ENCODE measurements at places on chromosomes 11 and 22.

GRCh38 chr11:1939006-1939625 is 8.0 kb upstream of the MRPL23 start:
- peak; percentile 89 for DNase-seq

- no peak for DNase-seq
Observed at GRCh38 chr11:79100093-79100910, 340.5 kb downstream of the TENM4 start.

GRCh38 chr11:130858215-130858614 is 58.1 kb downstream of the SNX19 start:
- DNase-seq, result no peak

DNA sequence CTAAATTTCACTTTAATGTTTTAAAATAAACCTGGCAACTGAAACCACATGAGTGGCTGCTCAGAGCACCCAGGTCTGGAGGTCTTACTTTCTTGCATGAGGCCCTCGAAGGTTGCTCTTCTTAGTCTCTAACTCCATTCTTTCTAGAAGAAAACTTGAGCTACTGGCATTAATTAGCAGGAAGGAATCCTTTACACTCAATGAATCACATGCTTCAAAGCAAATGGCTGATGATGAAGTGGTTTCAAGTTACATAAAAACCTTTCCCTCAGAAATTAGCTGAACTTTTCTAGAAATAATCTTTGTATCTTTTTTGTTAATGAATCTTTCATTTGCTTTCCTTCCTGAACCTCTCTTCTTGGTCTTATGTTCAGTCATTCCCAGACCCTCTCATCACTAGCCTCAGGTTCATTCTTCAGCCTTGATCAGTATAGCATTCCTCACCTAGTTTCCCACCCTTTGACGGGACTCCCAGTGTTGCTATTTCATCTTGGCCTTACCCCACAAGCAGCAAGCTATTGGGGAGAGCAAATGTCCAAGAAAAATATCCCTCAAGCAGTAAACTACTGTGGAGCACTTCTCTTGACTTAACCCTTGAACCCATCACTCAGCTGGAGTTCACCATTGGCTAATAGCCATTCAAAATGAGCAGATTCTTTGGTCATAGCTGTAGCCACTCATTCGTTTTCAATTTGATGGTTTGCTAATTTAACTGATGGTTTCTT is 75.1 kb downstream of the INSC start:
- no peak for DNase-seq

DNA sequence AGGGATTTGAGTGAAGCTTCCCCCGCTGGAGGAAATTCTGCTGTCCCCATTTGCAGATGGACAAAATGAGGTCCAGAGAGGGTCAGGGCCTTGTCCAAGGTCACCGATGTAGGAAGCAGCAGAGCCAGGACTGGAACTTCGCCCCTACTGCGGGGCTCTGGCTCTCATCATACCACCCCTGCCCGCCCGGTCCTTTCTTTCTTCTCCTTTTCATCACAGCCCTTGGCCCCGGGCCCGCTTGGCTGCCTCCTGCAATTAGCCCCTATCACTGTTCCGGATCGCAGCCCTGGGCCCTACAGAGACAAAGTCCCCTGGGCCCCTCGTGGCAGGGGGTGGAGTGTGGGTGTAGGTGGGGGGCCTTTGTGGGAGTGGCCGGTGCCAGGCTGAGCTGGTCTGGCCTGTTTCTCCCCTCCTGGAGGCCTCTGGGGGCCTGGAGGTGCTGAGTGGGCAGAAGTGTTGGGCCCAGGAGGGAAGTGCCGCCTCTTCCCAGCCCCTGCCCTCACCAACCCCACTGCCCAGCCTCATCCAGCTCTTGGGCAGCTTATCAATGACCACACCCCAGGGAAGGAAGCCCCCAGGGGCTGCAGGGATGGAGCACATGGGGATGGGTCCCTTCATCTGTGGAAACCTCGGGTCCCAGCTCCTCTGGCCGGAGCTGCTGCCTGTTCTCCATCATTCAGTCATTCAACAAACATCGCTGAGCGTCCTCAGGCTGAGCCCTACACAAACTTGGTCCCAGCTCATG is 3.4 kb downstream of the EMID1 start:
- no peak for DNase-seq

DNA sequence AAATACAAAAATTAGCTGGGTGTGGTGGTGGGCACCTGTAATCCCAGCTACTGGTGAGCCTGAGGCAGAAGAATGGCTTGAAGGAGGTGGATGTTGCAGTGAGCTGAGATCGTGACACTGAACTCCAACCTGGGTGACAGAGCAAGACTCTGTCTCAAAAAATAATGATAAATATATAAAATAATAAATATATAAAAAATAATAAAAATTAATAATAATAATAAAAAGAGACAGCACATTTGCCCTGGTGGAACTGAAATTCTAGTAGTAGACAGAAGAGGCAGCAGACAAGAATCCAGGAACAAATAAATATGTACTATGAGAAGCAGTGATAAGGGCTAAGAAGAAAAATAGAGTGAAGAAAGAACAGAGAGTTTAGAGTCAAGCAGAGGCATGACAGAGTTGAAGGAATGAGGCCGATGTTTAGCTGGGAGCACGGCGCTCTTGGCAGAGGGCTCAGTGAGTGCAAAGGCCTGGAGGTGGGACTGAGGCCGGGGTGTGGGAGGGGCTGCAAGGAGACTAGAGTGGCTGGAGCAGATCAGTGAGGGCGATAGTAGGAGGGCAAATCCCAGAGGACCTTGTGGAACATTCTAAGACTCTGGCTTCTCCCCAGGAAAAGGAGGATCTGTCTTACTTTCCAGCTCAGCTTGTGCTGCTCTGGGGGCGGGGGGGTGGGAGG is 410.3 kb downstream of the MN1 start:
- DNase-seq, result peak; percentile 62

GRCh38 chr11:9831122-9831521 is 167.2 kb downstream of the SWAP70 start:
- no peak for DNase-seq

- no peak for DNase-seq
Observed at GRCh38 chr11:123183391-123184099, 11.5 kb downstream of the CLMP start.

DNA sequence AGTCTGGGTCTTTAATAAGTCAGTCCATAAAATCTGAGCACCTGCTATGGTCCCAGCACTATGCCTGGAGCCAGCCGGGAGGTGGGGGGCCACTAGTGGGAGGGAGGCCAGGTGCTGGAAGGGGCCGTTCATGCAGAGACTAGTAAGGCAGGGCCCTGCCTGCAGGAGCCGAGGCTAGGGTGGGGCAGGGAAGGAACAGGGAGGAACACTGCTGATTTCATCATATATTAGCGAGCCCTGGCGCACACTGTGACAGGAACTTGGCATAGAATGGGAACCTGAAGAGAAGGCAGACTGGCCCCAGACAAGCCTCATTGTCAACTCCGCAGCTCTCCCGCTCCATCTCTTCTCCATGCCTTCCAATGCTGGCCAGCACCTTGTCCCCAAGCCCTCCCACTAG is 7.1 kb downstream of the VSIG10L2 start:
- DNase-seq, result peak; percentile 55

GRCh38 chr11:127651888-127652221 is 651.3 kb upstream of the KIRREL3 start:
- no peak for DNase-seq

DNA sequence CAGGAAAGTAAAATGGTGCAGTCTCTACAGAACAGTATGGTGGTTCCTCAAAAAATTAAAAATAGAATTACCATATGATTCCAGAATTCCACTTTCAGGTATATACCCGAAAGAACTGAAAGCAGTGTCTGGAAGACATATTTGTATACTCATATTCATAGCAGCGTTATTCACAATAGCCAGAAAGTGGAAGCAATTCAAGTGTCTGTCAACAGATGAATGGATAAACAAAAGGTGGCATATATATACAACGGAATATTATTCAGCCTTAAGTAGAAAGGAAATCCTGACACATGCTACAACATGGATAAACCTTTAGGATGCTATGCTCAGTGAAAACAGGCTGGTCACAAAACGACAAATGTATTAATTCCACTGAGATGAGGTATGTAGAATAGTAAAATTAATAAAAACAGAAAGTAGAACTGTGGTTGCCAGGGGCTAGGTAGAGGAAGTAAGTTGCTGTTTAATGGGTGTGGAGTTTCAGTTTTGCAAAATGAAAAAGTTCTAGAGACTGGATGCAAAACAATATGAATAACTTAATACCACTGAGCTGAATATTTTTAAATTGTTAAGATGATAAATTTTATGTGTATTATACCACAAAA is 14.5 kb downstream of the SAA1 start:
- DNase-seq, result no peak

- DNase-seq, result peak; percentile 80
Observed at GRCh38 chr22:24977370-24978221, 25.1 kb downstream of the KIAA1671 start.

GRCh38 chr22:32343941-32344340 is 13.7 kb upstream of the RFPL3 start:
- no peak for DNase-seq

- no peak for DNase-seq
Observed at GRCh38 chr11:92268546-92268945, 43.9 kb downstream of the FAT3 start.

GRCh38 chr22:38694049-38694448 is 6.7 kb downstream of the JOSD1 start:
- no peak for DNase-seq

- DNase-seq, result no peak
Observed at GRCh38 chr22:36726007-36726380, 22.4 kb upstream of the CACNG2 start.

- DNase-seq, result no peak
Observed at GRCh38 chr11:65978391-65979238, 17.1 kb downstream of the SART1 start.

- no peak for DNase-seq
Observed at GRCh38 chr22:17783312-17783711, 9.0 kb upstream of the BID start.

GRCh38 chr22:42385696-42386095 is 46.5 kb downstream of the NFAM1 start:
- no peak for DNase-seq

- no peak for DNase-seq
Observed at GRCh38 chr11:57357856-57358255, 19.7 kb downstream of the P2RX3 start.

GRCh38 chr11:64500176-64501013 is 90.6 kb upstream of the SLC22A12 start:
- no peak for DNase-seq

- peak; percentile 66 for DNase-seq
Observed at GRCh38 chr11:9017773-9018172, 14.0 kb upstream of the NRIP3 start.

GRCh38 chr11:126354631-126355323 is 709 bp upstream of the ST3GAL4 start:
- no peak for DNase-seq

GRCh38 chr11:46222490-46223251 is 54.8 kb upstream of the CREB3L1 start:
- DNase-seq, result peak; percentile 39

- DNase-seq, result no peak
Observed at GRCh38 chr11:68565768-68566167, 105.2 kb downstream of the PPP6R3 start.

- DNase-seq, result no peak
Observed at GRCh38 chr22:45758603-45759002, 87.0 kb downstream of the ATXN10 start.

DNA sequence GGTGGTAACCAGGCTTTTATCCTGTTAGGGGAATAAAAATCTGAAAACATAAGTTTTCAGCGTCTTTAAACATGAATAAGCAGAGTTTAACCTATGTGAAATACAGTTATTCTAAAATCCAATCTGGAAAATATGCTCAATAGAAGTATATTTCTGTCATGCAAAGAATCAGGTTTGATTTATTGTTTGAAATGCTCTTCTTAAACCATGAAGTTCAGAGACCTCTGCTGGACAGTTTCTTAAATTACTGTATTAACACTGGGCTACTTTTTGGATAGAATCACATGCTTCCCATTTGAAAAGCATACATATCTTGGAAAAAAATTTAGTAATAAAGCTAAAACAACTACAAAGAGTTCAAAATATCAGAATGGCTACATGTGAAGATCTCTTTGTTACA is 25.4 kb downstream of the APIP start:
- no peak for DNase-seq

GRCh38 chr11:104734998-104735397 is 163.3 kb downstream of the CASP12 start:
- DNase-seq, result no peak

DNA sequence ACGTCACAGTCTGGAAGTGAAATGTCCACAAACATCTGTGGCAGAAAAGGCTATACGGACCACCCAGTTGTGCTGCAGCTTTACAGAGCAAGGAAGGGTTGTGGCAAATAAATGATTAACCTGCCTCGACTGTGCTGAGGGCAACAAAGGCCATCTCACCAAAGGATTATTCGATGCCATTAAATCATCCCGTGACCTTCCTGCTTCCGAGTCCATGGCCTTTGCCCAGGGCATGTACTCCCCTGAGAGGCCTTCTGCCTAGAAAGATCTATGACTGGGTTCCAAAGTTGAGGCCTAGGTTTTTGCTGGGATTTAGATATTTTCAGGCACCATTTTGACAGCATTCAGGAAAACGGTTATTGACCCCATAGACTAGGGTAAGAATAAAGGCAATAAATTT is 9.2 kb downstream of the CDPF1 start:
- no peak for DNase-seq

DNA sequence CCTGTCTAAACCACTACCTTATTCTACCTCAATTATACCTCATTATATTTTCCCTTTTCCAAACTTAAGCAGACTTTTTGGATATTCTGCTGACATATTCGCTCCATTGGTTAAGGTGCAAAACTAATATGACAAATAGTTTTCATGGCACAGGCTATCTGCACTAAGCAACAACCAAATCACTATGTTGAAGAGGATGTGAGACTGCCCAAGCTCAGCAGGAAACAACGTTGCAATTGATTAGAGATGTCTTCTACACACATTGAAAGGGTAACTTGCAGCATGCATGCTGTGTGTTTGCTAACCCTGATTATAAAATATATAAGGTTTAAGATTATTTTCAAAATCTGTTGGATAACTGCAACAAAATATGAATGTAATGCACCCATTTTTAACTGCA is 61.6 kb downstream of the STK33 start:
- no peak for DNase-seq

GRCh38 chr11:20934516-20934915 is 265.1 kb downstream of the NELL1 start:
- no peak for DNase-seq

DNA sequence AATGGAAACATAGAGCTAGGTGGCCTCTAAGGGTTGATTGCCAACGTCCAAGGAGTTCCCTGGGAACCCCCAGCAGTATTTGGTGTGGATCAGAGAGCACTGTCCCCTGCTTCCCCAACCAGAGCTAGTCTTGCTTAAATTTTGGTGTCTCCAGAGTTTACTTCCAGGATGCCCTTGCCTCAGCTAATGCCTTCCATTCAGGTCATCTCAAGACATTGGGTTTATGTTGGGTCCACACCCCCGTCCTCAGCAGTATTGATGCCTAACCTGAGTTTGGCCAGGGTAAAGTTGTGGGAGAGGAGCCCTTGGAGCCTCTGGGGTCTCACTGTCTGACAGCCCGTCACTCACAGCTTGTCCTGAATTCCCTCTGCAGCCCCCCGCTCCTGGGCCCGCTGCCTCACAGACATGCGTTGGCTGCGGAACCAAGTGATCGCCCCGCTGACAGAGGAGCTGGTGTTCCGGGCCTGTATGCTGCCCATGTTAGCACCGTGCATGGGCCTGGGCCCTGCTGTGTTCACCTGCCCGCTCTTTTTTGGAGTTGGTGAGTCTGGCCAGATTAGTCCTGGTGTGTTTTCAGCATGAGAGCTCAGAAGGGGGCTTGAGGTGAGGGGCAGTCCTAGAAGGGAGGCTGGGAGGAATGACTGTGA is 1.4 kb downstream of the RCE1 start:
- DNase-seq, result peak; percentile 19
